ENCODE measurements at places on chromosomes 5 and 9. TPM values are rescaled to one million over a fixed set of nuclear protein-coding genes. Genes with fewer than 3 reads are reported as not detected.

The CCL27 gene
- not detected for total RNA-seq

The SLC36A2 gene
- not detected for total RNA-seq

The OGN gene
- total RNA-seq = 42.1 TPM

The TAF1L gene
- not detected for total RNA-seq

The ASS1 gene
- total RNA-seq = 67.7 TPM

The ANKRD31 gene
- total RNA-seq = 0.06 TPM

The CCIN gene
- total RNA-seq = 0.42 TPM

The FCN2 gene
- not detected for total RNA-seq

The PCDHB13 gene
- total RNA-seq = 4.3 TPM

The IFNA2 gene
- not detected for total RNA-seq

The LCN12 gene
- not detected for total RNA-seq

The EIF4E1B gene
- not detected for total RNA-seq

The CER1 gene
- not detected for total RNA-seq

The SNCAIP gene
- 2.8 TPM for total RNA-seq
